Activated CD8-positive, alpha-beta memory T cell treated with anti-CD3 and anti-CD28 coated beads, Interleukin-2, amount 50 U/mL, for 48 hours (primary cell): ENCODE measurements at places on chromosomes 2 and 18.

DNA sequence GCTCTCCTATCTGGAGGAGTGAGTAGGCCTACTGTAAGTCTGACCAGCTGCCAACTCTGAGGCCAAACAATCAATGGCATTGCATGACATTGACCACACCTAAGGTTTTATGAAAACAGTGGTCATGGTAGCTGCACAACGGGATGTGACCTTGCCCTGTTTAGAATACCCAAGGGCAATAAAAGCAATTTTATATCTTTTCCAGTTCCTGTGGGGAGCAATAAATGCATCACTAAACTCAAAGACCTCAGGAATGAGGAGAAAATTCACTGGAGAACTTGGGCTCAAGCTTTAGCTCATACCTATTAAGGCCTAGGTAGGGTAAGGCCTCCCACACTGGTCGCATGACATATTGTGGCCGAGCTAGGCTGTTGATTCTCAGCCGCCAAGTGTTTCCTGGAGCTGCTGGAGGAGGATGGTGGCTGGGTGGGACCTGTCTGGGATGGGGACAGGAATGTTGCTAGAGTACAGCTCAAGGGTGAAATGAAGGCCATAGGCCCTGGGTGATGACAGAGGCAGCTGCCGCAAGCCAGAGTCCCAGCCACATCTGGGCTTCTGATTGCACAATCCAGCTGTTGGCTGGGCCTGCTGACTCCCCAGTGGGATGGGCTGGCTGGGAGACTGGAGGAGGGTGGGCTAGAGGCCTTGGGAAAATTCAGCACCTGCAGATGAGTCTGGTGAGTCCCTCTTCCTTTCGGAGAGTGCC lies 313.7 kb downstream of the CYP26B1 start:
- no peak for DNase-seq

DNA sequence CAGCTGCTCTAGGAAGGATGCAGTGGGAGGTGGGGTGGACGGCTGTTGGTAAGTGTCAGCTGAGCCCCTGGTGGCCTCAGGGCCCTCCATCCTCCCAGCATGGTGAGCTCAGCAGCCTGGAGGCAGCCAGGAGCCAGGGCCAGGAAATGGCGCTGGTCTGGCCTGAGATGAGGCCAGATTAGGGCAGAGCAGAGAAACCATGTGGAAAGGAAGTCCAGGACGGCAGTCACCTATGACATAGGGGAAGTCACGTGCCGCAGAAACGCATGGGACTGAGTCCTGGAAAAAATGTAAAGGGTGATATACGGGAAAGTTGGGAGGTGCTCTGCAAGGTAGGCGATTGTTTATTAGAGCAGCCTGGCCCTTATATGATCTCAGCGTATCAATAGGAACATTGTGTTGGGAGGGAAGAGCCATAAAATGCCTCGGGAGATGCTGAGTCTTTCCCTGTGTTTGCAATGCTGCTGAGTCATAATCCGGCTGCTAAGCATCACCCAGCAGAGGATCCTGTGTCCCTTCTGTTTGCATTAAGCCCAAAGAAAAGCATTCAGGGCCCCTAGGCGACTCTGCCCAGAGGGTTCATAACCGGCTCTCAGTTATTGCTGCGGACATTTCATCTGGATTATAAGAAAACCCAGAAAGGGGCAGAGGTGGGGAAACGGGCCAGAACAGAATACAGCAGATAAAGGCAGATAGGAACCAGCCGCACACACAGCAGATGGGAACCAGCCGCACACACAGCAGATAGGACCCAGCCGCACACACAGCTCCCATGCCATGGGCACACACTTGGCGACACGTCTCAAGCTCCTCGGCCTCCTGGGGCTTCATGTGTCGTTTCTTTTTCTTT lies 30.3 kb upstream of the B3GNT7 start:
- DNase-seq, result no peak

- DNase-seq, result no peak
These were observed 142.6 kb downstream of the CCDC85A start for GRCh38 chr2:56326346-56326741.

GRCh38 chr2:195559431-195559914 lies 97.6 kb upstream of the SLC39A10 start:
- peak; percentile 67 for DNase-seq

GRCh38 chr18:46265196-46266156 lies 161.3 kb downstream of the HAUS1 start:
- DNase-seq, result no peak

GRCh38 chr2:108570416-108570815 lies 36.1 kb downstream of the LIMS1 start:
- no peak for DNase-seq

GRCh38 chr2:118729760-118730159 lies 117.7 kb downstream of the EN1 start:
- no peak for DNase-seq

DNA sequence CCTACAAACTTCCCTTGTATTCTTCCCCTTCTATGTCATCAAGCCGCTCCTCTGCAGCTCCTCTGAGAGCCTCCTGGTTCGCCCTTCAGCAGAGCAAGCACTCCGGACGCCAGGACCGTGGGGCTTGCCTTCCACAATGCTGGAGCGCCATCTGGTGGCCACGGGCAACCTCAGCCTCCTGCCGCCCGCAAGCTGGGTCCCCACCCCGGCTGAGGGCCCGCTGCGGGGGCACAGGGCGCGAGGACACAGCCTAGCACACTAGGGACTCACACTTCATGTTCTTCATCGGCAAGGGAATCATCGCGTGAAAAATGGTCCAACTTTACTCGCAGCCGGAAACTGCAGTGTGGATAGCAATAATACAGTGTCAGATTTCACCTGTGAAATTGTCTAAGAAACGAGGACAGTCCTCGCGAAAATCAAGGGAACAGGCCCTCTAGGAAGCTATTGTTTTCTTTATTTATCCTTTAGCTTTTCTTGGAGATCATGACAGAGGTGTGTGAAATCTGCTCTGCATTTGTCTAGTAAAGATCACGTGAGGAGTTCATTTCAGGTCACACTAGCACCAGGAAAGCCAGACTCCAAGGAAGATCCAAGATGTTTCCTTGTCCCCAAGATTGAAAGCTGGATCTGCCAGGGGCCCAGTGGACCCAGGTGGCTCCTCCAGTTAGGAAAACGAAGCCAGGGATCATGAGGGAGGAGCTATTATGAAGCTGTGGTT lies 5.8 kb downstream of the PRLH start:
- DNase-seq, result peak; percentile 99

DNA sequence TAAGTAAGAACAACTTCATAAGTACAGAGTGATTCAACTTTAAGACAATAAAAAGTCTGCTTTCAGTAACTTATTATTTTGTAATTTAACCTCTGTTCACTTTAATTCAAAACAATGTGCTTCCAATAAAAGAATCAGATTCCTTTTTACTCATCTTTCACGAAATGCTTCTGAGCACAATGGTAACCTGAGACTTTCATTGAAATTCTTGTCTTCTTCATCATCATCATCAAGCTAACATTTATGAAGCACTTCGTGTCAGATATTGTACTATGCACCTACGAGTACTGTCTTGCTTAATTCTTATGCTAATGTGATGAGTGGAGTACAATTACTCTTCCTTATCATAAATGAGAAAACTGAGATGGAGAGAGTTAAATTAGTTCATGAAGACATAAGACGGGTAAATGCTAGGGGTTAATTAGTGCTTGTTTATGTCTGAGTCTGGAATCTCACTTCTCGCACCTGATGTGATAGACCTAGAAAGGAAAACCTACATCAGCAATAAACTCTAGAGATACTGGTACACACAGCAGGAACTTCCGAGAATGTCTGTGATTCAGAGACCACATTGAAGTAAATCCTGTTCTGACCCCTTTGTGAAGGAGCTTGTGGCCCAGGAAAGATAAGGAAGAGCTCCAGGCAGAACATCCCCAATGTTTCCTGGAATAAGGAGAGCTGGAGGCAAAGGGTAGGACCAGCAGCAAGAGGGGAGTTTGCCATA lies 227.6 kb upstream of the ETAA1 start:
- no peak for DNase-seq

GRCh38 chr2:162914161-162914560 lies 75.6 kb upstream of the KCNH7 start:
- no peak for DNase-seq

GRCh38 chr2:1431886-1432400 lies 18.7 kb downstream of the TPO start:
- no peak for DNase-seq

DNA sequence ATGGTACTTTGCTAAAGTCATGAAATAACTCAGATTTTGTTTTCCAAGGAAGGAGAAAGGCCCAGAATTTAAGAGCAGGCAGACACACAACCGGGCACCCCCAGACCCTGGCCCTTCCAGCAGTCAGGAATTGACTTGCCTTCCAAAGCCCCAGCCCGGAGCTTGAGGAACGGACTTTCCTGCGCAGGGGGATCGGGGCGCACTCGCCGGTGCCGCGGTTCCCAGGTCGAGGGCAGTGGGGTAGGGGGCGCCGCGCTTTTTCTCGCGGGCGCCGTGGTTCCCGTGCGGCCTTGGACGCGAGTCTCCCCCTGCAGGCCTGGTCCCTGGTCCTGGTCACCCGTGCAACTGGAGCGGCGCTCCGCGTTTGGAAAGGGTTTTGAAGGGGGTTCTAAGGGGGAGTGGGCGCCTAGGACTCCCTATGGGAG lies 1.2 kb downstream of the ZNF236 start:
- peak; percentile 58 for DNase-seq

- no peak for DNase-seq
These were observed at the start of gene EMILIN1 for GRCh38 chr2:27078267-27079194. Gene EMILIN1, plus strand, starts transcription at chr2:27078615. Its CDS starts 451 bp downstream, at chr2:27079066.
